ENCODE measurements at places on chromosomes 16 and 17.

DNA sequence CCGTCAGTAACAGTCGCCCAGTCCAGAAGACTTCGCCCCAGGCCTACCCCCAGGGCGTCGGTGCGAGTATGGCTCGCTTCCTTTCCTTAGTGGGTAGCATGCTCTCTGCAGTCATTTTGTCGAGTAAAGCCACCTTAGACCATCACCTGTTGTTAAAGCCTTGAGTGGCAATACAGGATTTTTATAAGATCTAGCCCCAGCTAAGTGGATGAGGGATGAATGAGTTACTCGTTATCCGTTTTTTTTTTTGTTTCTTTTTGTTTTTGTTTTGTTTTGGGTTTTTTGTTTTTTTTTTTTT lies 322 bp upstream of the KLHL11 start:
- no peak for DNase-seq

DNA sequence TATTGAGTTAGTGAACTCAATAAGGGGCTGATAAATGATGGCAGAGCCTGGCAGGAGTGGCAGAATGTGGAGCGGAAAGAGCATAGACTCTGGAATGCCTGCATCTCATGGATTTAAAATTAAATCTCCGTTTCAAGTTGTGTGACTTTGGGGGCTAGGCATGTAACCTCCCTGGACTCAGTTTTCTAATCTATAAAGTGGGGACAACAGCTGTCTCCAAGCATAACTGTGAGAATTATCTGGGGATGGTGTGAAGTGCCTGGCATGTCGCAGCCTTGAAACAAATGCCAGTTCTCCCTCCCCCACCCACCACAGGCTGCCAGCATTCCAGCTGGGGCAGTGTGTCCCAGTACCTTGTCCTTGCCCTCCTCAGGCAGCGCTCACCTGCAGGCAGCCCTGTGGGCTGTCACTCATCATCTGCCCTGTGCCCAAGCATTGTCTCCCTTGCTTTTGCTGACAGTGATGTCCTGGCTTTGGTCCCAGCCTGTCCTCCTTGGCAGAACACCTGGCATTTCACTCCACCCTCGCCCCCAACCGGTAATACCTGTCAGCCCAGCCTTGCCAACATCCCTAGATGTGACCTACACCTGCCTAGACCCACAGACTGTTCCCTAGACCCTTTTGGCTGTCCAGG lies 129.6 kb downstream of the MRM1 start:
- DNase-seq: no peak

DNA sequence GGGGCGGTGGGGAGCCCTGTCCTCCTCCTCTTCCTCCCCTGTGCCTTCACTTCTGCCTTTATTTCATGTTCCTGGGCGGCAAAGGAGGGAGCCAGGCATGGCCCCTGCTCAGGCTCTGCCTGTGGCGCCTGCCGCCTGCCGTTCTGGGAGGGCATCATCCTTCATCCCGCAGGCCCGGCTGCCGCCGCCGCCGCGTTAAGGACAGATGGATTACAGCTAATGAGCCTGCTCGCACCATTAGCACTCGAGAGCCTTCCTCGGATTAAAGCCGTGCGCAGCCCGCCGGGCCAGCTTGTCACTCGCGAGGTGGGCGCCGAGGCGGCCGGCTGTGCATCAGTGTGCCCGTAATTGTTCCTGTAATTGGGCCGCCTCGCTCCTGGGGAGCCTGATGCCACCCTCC lies 127.7 kb upstream of the GSE1 start:
- no peak for DNase-seq

- DNase-seq: no peak
These were observed 173.4 kb downstream of the RAB11FIP4 start for GRCh38 chr17:31564883-31565301.

DNA sequence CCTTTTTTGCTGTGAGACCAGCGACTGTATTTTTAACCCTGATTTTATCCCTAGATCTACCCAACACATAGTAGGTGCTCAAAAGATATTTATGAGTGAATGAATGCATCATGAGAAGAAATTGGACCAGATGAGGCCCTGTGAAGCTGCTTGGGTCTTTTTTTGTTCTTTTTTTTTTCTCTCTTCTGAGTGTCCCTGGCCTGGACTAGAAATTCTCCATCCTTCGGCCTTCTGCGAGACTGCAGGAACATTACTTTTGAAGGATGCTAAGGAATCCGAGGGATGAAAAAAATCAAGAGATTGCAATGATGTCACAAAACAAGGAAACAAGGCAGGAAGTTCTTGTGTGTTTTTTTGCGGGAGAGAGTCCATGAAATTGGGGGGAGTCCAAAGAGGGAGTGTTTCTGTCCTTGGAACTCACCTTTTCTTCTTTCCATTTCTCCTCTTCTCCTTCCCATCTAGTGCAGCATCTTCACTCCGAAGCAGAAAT lies 560 bp upstream of the RUSF1 start:
- DNase-seq: no peak

DNA sequence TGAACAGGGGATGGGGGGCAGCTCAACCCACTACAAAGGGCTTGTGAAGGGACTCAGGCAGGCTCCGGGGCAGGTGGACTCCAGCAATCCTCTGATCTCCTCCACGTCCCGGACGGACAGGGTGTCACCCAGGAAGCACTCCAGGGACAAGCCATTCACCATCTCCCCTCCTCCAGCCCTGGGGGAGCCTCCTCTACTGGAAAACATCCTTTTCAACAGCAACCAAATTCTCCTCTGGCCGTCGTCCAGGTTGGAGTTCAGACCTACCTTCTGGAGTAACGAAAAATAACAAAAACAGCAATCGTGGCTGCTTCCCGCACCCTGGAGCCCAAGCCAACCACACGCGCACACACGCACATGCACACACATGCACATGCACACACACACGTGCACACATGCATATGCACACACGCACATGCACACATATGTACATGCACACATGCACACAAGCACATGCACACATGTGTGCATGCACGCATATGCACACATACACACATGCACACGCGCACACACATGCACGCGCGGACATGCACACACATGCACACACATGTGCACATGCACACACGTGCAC lies 8.9 kb upstream of the RBFOX3 start:
- no peak for DNase-seq

DNA sequence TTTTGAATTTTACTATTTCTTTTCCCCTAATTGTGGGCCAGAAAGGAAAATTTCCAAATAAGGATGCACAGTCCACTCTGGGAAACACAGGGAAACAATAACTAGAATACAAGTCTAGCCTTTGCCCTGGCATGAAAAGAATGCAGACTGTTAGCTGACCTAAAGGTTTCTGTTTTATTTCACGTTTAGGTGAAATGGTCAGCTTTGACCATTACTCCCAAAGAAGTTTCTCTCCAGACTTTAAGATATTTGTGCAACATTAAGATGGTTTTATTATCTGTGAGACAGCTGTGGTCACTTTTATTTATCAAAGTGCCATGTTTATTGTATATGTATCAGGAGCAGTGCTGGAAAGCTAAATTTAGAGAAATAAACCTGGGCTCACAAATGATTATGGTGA lies 163.9 kb downstream of the SPECC1 start:
- no peak for DNase-seq

GRCh38 chr16:5607169-5607568 lies 509.6 kb upstream of the EEF2KMT start:
- no peak for DNase-seq

GRCh38 chr16:69938981-69939820 lies 11.9 kb upstream of the CLEC18A start:
- DNase-seq: no peak

DNA sequence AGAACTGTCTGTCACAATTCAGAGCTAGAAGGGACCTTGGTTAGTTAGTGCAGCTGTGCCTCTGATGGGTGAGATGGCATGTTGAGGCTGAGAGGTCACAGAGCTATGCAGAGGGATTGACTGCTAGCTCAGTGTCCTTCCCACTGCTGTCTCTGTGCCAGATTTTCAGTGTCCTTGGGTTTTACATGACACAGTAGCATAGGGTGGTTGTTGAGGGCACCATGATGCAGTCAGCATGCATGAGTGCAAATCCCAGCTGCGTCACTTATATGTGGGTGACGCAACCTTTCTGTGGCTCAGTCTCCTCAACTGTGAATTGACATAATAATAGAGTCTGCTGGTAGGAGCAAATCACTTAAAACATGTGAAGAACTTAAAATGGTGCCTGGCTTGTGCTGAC lies 2.7 kb downstream of the MT1A start:
- DNase-seq: no peak

GRCh38 chr17:13822700-13823099 lies 221.0 kb upstream of the HS3ST3A1 start:
- DNase-seq: no peak

DNA sequence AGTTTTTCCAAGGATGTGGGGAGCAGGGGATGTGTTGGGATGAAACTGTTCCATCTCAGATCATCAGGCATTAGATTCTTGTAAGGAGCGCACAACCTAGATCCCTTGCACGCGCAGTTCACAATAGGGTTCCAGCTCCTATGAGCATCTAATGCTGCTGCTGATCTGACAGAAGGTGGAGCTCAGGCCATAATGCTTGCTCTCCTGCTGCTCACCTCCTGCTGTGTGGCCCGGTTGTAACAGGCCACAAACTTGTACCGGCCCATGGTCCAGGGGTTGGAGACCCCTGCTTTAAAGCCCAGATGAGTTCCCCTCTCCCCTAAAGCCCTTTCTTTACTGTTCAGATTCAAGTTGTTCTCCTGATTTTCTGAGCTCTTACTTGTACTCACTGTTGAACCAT lies 44.8 kb downstream of the RNF135 start:
- DNase-seq: no peak

GRCh38 chr16:68331879-68332410 lies 21.1 kb downstream of the PRMT7 start:
- no peak for DNase-seq

- no peak for DNase-seq
These were observed 99.3 kb upstream of the C17orf78 start for GRCh38 chr17:37276475-37276874.

DNA sequence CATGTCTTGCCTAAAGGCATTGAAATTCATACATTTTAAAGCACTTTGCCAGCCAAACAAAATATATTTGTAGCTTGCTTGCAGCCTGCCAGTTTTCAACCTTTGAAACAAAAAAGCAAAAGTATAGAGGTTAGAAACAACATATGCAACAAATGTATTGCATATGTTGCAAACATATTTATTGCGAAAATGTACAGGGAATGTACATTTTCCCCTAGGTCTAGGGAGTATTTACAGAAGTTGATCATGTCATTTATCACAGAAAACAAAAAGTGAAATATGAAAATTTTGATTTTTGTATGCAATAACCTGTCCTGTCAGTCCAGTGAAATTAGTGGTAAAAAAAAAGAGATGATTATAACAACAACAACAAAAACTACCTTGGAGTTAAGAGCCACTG lies 171.5 kb downstream of the SPECC1 start:
- DNase-seq: no peak

DNA sequence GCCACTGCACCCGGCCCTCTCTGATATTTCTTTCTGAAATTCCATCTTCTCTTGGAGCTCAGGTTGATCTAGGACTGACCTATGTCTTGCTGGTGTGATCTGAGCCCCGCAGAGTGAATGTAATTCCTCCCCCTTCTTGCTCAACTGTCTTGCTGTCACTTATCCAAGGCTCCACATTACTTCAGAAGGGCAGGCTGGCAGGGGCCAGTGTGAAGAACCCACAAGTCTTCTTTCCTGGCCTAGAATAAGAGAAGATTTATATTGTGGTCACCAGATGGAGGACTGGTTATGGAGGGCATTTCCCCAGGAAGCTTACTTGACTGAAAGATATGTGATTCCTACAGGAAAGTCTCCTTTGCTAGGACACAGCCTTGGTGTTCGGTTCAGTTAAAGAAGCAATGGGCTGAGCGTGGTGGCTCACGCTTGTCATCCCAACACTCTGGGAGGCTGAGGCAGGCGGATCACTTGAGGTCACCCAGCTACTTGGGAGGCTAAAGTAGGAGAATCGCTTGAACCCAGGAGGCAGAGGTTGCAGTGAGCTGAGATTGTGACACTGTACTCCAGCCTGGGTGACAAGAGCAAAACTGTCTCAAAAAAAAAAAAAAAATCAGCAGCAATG lies 13.4 kb downstream of the ITGAL start:
- no peak for DNase-seq

DNA sequence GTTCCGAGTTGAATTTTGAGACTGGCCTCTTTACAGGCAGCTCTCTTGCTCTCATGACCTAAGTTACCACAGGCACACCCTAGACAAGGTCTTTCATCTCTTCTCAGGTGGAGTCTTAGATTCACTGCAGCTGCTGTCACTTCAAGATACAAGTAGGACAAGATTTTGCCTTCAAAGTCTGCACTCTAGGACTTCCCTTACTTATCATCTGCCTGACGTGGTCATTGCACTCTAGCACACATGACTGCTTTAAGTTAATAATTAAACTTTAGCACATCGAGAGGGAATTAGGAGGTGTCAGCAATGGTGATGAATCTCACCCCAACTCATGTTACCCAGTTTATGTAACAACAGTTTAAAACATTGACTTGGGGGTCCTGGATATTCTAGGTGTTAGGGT lies 25.6 kb downstream of the RNF135 start:
- no peak for DNase-seq

DNA sequence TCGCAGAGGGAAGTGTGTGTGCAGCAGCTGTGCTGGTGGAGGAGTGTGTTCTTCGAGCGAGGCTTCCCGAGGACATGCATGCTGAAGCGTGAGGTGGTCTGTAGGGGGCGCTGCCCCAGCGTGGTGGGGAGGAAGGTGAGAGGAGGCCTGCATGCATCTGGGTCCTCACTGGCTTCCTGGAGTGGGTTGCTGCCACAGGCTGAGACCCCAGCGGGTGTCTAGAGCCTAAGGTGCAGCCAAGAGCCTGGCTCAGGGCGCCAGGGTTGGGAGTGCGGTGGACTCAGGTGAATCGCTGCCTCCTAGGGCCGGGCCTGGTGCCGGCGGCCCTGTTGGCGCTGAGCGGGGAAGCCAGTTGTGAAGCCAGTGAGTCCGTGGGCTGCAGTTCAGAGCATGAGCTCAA lies 7.5 kb upstream of the HSD3B7 start:
- DNase-seq: no peak

- DNase-seq: no peak
These were observed 6.4 kb upstream of the SRCAP start for GRCh38 chr16:30692396-30693064.

- no peak for DNase-seq
These were observed 5.2 kb downstream of the CCDC154 start for GRCh38 chr16:1439058-1439698.

DNA sequence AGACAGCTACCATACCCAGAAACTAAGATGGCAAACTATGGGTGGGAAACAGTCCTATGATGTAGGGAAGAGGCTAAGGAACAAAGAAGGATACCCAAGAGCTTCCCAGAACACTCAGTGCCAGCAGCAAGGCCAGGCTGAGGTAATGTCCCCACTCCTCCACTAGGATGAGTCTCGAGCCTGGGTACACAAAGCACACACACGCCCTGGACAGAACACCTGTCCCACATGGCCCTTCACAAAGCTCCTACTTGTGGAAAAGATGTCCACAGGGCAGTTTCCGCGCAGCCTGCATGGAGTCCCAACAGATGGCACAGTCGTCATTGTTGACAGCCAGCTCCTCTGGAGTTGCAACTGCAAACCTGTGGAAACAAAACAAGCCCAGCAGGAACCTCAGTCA lies 23.9 kb downstream of the AMFR start:
- DNase-seq: no peak

- peak; percentile 77 for DNase-seq
These were observed 20.1 kb downstream of the CD7 start for GRCh38 chr17:82297280-82297713.

- no peak for DNase-seq
These were observed 6.4 kb downstream of the CIAO3 start for GRCh38 chr16:734208-734980.

Data from naive thymus-derived CD8-positive, alpha-beta T cell (primary cell).